Activated naive CD8-positive, alpha-beta T cell treated with anti-CD3 and anti-CD28 coated beads, Interleukin-2, amount 50 U/mL, for 16 hours (primary cell): ENCODE measurements at places on chromosomes 7 and 10.

- DNase-seq: no peak
These were observed 69.3 kb downstream of the AVL9 start for GRCh38 chr7:32564542-32564941.

DNA sequence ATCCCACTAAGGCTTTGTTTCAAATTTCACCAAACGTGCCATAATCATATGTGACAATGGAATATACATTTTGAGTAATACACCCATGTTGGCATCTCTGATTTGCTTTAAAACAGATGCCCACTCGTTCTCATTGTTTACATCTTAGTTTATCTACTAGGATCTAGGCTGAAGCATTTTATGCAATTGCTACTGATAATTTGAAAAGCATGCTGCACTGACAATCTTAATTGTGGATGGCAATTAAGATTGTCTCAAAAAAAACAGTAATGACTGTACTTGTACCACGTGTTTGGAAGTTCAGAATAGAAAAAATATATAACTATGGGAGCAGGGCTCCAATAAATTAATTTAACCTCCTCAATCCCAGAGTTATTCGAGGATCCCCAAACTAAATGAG lies 136.8 kb downstream of the CRPPA start:
- no peak for DNase-seq

GRCh38 chr7:105839266-105839665 lies 37.1 kb downstream of the ATXN7L1 start:
- no peak for DNase-seq

DNA sequence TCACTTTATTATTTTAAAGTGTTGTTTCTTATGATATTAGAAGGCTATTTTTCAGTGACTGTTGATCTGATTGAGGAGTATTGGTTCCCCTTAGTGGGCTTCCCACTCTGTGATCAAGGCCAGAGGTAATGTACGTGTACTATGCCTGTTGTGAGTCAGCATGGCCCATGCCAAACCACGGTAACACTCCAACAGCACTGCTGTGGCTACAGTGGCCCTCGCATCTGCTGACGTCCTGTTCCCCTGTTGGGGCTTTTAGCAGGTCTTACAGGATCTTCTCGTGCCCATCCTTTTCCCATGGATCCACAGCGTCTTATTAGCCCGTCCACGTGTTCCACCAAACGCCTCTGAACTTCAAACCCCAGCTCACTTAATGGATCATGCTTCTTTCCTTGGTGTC lies 964.6 kb upstream of the CELF2 start:
- DNase-seq: no peak

DNA sequence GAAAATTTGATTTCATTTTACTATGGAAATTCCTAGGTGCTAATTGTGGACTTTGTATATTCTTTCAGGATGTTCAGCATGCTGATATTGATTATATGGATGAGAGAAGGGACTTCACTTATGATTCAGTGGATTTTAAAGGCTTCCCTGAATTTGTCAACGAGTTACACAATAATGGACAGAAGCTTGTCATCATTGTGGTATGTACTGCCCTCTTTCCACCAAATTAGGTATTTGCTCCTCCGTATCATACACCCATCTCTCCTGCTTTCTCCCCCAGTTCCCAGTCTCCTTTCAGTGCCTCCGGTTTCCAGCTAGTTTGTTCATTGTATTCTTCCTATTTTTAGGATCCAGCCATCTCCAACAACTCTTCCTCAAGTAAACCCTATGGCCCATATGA lies 34.6 kb downstream of the MGAM start:
- DNase-seq: no peak

DNA sequence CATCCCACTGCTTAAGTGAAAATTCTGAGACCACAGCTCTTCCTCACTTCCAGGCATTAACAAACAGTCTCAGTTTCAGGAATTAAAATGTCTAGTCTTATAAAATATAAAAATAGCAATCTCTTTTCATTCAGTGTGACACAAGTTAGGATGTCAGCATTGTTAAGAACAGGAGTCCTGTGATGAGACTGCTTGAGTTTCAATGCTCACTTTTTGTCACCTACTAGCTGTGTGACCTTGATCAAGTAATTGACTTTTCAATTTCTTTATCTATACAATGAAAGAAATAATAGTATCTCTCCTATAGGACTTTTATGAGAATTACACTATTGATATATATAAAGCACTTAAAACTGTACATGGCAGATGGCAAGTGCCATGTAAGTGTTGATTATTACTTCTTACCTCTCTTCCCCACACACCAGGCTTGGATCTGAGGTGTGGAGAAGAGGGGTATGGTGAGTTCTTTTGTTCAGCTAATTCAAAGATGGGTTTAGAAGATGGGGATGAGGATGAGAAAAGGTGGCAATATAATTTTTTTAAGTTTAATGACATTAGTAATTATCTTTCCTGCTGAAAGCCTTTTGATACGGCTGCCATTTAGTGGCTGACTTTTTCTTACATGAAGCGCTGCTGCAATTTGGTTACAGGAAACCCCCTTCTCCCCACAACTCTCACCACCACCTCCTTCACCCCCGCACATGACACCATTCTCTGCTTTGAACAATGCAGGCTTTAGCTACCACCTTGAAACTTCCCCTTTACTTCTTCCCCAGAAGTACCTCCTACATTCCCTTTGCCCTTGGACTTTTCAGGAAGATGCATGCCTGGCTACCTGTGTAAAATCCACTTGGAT lies 20.8 kb upstream of the HYAL4 start:
- DNase-seq: peak; percentile 7
